Forelimb muscle (tissue), 1 donor: ENCODE measurements at places on chromosomes 6 and 20. TPM values are rescaled to one million over a fixed set of nuclear protein-coding genes. Genes with fewer than 3 reads are reported as not detected.

The NRN1 gene
- polyA plus RNA-seq, result 28.1 TPM

The BTNL2 gene
- polyA plus RNA-seq, result 0.18 TPM

The SCUBE3 gene
- 0.82 TPM for polyA plus RNA-seq

The TSPO2 gene
- polyA plus RNA-seq, result 0.70 TPM

The MYH7B gene
- polyA plus RNA-seq, result 114 TPM

The IL17F gene
- polyA plus RNA-seq, result not detected

The GTSF1L gene
- not detected for polyA plus RNA-seq
